ENCODE measurements at places on chromosomes 2 and 18.

DNA sequence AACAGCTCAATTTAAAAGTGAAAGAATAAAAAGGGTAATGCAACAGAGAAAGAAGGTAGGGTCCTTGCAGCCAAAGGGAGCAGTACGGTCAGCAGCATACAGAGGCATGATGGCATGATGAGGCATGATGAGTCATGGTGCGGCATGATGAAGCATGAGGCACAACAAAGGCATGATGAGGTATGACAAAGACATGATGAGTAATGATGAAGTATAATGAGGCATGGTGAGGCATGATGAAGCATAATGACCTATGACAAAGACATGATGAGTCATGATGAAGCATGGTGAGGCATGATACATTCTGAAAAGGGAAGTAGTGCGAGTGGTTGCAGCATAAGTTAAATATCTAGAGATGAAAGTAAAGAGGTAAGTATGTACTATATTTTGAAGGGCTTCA is 673.2 kb downstream of the TMEM182 start:
- no peak for DNase-seq

DNA sequence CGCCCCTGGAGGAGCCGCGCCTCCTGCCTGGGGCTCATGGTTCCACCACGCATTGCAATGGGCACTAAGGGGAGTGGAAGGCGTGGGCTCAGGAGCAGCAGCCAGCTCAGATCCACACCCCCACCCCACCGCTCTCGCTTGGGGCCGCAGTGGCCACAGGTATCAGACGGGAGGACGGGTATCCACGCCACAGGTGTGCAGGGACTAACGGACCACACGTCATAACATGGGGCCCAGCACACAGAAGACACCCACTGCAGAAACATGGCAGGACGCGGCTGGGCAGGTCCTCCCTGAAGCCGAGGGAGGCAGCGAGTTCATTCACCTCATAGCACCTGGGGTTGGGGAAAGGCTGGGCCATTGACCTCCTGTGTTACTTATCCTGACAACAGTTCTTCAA is 13.0 kb downstream of the HDAC4 start:
- DNase-seq, result no peak

DNA sequence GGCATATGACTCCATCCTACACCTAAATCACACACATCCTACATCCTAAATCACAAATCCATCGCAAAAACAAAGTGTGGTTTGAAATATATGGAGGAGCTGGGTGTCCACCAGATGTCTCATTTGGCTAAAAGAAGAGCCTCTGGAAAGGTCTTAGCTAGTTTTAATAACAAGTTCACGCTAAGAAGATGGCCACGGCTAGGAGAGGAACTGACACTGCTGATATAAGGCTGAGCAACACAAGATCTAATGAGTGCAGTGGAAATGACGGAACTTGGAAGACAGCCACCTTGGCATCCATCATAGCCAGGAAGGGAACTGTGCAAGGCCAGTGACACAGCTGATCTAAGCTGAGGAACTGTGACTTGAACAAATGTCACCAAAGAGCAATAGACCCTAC is 60.0 kb upstream of the AGAP1 start:
- peak; percentile 12 for DNase-seq

- DNase-seq, result no peak
Measured at GRCh38 chr2:237701033-237701858, 73.9 kb downstream of the LRRFIP1 start.

DNA sequence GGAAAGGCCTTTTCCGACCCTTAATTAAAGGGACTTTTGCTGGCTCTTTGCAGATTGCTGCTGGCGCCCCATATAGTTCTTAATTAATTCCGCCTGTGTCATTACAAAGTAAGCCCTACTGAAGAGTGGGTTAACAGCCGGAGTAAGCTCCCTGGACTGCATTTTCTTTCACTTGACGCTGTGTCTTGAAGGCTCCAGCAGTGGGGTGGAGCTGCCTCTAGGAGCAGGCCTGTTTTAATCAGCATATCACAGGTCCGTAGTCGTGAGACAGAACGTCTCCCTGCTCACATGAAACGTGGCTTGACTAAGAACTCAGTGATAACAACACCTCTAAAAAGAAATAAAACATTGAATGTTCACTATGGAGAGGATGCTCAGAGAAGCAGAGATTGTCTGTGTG is 329.9 kb upstream of the RAB12 start:
- DNase-seq, result no peak

DNA sequence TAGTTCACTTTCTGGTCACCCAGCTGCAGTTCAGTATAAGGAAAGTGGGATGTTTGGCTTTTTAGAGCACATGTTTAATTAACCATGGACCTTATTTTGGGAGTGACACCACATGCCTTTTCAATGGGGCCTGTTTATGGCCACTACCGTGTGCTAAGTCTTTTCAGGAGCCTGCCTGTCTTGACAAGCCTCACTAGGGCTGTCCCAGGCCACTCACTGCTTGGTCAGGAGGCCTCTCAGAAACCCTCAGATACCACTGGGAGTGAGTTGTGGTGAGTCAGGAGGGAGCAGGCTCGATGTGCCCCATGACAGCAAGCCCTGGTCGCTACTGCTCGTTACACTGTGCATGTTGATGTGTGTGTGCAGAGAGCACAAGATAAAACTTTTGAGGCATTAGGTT is 123.0 kb downstream of the MAP4K4 start:
- no peak for DNase-seq

DNA sequence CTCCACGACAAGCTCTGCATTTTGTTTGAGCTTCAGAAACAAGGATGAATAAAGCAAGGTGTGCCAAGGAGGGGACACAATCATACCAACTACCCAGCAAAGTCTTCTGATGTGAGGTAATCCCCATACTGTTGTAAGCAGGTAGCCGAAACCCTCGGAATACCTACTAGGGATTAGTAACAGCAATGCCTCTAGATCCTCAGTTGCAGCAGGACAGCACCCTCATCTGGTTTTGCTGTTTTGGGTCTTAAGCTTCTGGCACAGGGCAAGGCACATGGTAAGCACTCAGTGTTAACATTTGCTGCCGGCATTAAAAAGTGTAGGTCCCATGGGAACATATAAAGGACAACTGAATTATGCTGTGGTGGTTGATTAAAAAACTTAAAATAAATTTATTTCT is 16.0 kb upstream of the LINC00305 start:
- no peak for DNase-seq

DNA sequence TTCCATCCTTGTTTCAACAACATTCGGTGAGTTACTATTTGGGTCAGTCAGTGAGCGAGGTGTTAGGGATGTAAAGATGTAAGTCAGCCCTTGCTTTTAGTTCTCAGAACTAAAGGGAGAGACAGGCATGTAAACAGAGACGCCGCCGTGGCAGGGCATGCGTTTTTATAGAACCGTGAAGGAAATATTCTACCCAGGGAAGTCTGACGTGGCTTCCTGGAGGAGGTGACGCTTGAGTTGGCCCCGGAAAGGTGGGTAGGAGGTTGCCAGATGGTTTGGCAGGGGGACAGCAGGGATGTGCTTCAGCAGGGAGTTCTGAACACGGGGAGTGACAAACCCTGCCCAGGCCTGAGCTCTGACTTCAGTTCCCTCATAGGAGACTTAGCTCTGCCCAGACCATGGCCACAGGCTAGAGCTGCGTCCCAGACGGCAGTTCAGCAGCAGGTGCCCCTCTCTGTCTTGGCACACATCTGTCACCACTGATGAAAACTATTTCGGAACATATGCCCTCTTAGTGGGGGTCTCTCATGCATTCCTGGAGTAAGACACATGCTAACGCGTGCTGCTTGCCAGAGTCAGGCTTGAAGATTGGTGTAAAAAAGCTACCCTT is 23.4 kb upstream of the RPL31 start:
- DNase-seq, result no peak

DNA sequence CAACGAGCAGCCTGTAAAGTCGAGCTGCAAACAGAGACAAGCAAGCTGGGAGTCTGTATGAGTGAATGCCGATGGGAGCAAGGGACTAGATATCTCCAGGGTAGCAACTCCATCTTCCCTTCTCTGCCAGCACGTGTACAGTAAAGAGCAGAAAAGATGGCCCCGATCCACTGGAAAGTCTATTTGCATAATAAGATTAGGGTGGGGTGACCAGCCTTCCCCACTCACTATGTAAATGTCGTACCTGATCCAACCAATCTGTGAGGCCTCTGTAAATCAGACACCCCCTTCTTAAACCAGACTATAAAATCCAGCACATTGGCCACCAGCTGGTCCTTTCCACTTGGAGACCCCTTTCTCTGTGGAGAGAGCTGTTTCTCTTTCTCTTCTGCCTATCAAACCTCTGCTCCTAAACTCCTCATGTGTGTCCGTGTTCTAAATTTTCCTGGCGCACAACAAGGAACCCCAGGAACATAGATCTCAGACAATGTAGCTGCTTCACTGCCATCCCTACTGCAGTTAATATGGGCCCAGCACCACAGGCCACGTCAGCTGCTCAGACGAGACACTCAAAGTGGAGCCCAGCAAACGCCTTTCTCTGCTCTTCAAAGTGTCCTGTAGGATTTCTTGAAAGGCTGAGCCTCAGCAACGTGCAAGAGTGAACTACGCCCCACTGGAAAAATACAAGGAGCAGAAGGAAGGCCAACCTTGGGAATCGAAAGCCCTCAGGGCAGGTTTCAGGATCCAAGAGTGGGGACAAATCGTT is 26.1 kb downstream of the DIPK1C start:
- DNase-seq, result no peak

DNA sequence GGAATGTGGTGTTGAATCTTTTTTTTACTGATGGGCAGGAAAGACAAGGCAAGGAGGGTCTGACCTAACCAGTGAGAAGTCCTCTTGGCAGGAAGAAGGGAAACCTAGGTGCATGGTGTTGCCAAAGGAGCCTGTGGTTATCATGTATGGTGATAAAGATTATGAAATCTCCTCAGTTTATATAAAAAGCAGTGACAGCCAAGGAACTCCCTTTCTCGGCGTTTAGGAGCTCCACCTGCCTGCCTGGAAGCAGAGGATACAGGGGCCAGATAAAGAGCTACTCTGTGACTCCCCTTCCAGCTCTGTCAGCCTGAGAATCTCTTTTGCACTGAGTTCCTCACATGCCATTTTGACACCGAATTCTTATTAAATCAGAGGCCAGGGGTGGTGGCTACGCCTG is 26.1 kb downstream of the COLEC12 start:
- no peak for DNase-seq

GRCh38 chr2:219906114-219907010 is 278.9 kb downstream of the SLC4A3 start:
- no peak for DNase-seq

DNA sequence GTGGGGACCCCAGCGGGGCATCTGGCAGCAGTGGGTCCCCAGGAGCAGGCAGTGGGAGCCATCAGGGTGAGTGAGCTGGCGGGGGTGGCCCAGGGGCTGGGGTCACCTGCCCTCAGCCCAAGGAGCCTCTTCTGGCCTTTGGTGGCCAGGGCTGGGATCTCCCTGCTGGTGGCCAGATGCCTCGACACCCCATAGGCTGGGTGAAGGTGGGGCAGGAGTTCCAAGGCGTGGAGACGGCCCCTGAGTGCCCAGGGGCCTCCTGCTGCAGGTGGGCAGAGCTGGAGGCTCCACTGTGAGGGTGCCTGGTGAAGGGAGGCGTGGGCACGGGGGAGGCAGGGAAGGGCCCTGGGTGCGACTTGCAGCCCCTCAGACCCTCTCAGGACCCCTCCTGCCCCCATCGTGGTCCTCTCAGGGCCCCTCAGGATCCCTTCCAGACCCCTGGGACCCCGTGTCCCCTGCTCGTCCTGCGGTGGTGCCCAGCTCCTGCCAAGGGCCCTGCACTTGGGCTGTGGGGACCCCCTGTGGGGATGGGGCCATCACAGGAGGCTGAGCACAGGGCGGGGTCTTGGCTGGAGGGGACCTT is 5.0 kb upstream of the GPR35 start:
- no peak for DNase-seq

DNA sequence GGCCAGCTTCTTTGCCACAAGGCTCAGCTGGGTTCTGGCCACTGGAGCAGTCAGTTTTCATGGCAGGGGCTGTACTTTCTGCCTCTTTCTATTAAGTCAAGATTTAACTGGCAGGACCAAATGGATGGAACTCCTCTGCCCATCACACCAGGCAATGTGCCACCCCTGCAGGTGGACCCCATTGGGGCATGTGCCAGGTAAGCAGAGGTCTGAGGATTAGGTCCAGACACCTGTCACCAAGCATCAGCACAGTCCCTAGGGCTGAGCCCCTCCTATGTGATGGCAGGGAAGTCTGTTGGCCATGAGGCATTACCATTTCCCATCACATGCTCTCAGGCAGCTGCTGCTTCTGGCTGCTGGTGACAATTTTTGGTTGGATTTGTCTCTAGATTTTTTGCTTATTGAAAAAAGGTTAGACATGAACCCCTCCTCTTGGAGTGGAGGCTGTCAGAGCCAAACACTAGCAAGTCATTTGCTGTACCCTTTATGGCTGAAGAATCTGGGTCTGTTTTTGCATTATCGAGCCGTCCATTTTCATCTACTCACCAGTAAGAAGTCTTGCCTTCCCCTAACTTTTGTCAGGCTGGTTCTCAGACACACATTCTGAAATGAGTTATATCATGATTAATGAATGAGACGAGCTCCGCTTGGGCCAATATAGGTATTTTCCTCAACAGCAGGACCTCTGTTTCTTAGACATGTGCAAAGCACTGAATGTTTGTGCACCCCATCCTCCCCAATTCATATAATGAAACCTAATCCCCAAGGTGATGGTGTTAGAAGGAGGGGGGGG is 328.0 kb downstream of the TSN start:
- DNase-seq, result no peak

GRCh38 chr2:183248866-183249567 is 124.8 kb downstream of the NUP35 start:
- peak; percentile 6 for DNase-seq

DNA sequence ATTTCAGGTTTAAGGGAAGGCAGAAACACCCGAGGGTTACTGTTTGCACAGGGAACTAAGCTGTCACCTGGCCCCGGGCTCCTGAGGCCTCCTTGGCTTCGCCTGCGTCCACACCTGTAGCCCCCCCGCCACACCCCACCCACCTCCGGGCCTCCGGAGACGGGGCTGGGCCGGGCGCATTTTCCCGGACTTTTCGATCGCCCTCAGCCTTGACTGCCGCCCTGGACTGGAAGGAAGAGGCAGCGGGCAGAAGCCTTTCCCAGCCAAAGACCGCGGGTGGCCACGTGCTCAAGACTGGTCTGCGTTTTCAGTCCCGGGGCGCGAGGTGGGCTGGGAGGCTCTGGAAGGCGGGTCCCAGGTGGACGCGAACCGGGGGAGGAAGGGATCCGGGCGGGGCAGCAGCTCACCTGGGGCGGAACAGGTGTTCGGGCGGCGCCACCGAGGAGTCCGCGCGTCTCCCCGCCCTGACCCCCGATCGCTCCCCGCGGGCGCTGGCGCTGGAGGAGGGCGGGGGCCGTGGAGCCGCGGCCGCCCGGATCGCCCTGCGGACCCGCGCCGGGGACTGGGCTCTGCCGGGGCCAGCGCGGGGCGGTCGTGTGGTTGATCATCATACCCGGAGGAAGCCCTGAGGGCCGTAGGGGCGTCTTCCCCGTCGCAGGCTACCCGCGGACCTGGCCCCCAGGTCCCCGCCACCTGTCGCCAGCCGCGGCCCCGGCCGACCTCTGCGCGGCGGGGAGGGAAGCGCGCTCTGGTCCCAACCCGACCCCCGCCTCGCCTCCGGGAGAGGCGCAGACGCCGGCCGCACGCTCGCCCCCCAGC is 3.2 kb downstream of the ID2 start:
- DNase-seq, result peak; percentile 83

DNA sequence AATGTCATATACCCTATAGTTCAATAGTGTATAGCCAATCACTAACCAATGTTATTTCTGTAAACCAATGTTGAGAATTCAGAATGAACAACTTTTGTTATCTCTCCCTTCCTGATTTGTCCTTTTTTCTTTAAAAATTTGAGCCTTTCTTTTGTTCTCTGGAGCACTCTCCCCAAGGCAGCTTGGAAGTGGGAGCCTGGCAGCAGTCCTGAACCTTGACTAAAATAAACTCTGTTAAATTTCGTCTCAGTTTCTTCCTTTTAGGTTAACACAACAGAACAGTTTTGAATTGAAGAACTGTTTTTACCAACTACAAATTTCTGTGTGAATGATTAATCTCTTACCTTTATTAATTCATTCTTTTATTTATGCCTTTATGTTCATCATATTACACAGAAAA is 35.9 kb downstream of the CD302 start:
- no peak for DNase-seq
